ENCODE measurements at places on chromosomes 7 and 10.

DNA sequence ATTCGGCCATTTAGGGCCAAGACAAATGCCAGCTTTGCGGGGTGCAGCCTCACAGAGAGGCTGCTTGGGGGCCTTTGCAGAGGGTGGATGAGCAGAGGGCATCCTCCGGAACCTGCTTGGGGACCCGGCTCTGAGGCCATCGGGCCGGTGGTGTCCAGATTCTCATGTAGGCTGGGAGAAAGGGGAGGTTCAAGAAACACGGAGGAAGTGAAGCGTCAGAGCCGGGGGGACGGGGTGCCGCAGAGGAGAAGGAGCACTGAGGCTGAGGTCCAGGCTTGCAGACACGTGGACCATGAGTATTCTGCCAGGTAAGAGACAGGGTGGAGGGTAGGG is 150.7 kb upstream of the SHH start:
- no peak for DNase-seq

- no peak for DNase-seq
These were observed 24.3 kb upstream of the PDZD8 start for GRCh38 chr10:117399341-117400196.

DNA sequence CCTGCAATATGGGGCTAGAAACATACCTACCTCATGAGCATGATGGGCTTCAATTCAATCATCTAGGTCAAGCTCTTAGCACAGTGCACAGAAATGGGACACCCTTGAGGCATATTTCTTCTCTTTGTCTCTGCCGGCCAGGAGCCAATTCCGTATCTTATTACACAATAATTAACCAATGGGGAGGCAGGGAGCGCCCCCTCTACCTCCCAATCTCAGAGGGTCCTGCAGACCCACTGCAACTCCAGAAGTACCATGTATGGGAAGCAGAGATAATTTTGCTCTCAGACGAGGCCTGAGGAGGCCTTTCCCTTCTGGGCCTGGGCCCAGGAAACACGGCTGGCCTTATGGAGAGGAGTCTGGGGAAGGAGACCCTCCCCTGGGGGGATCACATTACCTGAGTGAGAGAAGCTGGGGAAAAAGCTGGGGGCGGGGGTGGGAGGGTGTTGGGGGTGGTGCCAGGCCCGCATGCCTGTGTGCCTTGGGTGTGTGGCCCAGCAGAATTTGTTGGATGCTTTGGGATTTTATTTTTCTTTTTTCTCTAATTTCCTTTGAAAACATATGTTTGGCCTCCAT is 155.5 kb downstream of the UBE2H start:
- DNase-seq = no peak

- no peak for DNase-seq
These were observed 68.5 kb downstream of the RSU1 start for GRCh38 chr10:16748749-16749148.

DNA sequence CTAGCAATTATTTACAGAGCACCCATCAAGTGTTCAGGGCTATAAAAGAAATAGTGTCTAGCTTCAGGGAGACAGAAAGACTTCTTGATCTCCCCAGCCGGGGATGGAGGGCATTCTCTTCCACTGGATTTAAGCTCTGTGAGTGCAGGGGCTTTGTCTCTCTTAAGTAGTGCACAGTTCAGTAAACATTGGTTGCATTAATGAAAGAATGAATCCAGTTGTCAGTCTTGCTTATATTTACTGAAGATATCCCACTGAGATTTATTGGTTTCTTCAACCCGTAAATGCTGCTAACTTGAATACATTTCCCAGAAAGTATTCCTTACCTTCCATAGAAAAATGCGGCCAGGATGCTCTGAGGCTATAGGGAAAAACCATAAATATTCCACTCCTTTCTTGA is 41.9 kb downstream of the AUTS2 start:
- no peak for DNase-seq

GRCh38 chr7:29300026-29300480 is 105.5 kb downstream of the CHN2 start:
- DNase-seq = no peak

- no peak for DNase-seq
These were observed 343.9 kb downstream of the SORCS1 start for GRCh38 chr10:106820579-106820978.

DNA sequence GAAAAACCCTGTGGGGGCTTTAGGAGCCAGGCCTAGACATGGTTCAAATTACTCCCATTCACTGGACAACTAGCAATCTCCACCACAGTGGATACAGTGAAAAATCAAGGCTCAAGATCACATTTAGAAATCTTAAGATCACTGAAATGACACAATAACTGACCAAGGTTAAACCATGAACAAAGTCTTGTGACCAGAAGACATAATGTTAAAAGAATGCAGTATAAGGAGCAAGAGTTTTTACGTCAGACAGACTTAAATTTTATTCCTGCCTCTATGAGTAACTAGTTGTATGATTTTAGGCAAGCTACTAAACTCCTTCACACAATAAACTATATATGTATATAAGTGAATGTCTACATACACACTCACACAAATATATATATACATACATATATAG is 68.5 kb downstream of the MICU1 start:
- no peak for DNase-seq

DNA sequence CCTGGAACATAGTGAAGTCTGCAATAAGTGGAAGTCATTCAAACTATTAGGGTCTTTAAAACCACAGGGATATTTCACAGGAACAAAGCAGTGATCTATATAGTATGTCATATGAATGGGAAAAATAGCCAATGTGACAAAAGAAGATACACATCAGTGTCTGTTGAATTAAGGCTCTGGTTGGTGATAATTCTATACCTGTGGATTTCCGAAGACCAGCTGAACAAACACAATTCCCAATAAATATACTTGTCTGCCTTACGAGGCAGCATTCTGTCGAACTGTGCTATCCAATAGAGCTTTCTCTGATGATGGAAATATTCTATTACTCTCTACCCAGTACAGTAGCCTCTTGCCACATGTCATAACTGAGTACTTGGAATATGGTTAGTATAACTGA is 55.9 kb upstream of the CAV2 start:
- no peak for DNase-seq

DNA sequence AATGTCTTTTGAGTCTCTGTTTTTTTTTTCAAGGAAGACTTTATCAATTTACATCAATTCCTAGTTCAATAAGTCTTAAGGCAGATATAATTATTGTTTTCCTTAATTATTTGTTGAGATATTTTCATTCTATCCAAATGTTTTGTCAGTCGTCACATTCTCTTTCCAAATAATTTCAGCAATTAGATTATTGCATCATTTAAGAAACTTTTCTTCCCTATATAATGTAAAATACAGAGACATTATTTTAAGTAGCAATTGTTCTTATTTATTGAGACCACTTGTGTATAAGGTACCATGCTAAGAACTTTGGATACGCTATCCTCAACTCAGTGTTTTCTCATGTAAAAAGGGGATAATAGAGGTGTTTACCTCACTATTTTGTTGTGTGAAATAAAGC is 38.1 kb upstream of the GNAT3 start:
- DNase-seq = no peak

DNA sequence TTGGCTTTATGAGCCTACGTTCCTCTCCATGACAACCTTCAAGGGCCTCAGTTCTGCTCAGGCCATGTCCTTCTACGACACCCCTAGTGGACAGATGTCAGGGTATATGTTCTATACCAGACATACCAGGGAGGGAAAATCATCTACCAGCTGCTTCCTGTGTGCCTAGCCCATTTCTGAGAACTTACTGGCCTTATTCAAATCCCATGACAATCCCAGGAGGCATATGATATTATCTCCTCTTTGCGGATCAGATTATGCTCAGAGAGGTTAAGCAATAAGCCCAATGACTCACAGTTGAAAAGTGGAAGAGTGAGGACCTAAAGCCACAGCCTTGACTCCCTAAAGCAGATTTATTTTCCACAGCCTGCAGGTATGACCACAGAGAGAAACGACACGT is 139.3 kb downstream of the GLI3 start:
- no peak for DNase-seq

GRCh38 chr7:79452032-79452494 is 1.4 kb downstream of the MAGI2 start:
- DNase-seq = no peak

DNA sequence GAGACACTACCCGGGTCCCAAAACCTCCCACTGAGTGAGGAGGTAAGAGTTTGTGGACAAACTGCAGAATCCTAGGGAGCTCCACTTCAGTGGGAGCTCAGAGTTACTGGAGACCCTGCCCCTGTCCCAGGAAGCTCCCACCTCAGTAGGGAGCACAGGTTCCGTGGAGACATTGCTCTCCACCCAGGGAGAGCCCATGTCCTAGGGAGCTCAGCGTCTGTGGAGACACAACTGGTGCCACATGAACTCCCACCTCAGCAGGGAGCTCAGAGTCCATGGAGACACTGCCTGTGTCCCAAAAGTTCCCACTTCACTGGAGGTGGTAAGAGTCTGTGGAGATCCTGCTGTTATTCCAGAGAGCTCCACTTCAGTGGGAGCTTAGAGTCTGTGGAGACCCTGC is 6.3 kb downstream of the MYO1G start:
- DNase-seq = no peak

DNA sequence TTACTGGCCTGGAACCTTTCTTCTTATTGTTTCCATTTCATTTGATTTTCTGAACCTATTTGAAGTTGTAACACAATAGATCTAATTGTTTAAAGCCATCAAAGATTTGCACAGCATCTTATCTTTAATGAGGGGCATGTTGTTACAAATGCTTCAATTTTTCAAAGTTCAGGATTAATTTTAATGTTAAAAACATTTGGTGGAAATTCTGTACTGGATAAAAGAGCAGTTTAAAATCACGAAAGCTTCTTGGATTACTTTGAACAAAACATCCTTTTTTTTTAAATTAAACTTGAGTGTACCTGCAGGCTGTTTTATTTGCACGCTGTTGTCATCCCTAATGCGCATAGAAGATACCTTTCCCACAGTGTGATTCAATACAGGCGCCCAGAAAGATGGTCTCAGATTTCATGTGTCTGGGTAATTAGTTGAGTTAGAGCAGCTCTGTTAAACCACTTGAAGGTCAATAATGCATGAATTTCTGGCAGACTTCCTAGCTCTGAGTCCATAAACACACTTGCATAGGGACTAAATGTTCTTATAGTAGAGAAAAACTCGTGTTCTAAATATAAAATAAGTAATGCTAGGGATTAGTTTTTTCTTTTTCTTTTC is 29.3 kb upstream of the DDX50 start:
- DNase-seq = no peak

GRCh38 chr7:92057375-92057774 is 76.9 kb downstream of the CYP51A1 start:
- no peak for DNase-seq

DNA sequence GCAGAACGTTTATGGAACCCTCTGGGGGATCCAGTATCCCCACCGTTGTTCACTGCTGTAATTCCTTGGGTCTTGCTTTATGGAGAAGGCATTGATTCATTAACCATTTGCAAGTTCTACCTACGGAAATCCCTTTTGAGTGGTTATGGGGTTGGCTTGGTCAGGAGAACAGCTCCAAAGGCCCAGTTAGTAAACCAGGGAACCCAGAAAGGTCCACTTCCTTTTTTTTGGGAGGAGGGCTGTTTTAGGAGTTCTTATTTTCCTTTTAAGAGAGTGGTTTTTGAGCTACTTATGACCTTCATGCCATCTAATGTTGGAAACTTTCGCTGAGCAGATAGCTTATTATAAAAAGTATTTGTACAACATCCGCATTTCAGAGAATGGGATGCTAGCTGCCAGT is 1.3 kb downstream of the POR start:
- no peak for DNase-seq

DNA sequence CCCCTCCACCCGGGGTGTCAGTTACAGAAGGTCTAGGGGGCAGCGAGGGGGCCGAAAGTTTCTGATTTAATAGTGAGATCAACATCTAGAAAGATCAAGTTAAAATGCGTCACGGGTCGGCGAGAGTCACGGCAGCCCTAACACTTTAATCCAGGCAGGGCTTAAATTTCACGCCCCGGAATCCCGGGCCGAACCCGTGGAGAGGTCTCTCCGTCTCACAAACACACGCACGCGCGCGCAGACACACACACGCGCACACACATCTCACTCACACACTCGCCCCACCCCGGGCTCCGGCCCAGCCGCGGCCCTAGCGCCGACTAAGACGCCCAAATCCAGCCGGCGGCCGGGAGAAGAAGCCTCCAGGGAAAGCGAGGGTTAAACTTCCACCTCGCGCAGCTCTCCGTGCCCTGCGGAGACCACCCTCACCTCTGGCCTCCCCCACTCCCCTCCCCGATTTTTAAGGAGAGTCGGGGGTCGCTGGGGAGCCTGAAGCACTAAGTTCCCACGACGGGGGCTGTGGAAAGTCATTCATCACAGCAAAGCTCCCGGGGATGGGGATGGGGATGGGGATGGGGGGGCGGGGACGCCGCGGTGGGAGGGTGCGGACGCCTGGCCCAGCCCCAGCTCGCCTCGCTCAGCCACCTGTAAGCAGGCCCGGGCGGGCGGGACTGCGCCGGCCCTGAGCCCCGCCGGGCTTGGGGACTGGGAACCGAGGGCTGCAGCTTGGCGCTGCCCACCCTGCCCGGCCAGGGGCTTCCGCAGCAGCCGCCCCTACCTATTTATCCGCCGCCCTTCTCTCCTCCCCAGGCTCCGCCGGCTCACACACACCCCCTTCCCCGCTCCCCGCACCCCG is 1.6 kb downstream of the PDGFA start:
- no peak for DNase-seq

- no peak for DNase-seq
These were observed 3.9 kb downstream of the FAM20C start for GRCh38 chr7:196283-196682.

GRCh38 chr7:14069961-14070360 is 80.5 kb upstream of the ETV1 start:
- DNase-seq = no peak

DNA sequence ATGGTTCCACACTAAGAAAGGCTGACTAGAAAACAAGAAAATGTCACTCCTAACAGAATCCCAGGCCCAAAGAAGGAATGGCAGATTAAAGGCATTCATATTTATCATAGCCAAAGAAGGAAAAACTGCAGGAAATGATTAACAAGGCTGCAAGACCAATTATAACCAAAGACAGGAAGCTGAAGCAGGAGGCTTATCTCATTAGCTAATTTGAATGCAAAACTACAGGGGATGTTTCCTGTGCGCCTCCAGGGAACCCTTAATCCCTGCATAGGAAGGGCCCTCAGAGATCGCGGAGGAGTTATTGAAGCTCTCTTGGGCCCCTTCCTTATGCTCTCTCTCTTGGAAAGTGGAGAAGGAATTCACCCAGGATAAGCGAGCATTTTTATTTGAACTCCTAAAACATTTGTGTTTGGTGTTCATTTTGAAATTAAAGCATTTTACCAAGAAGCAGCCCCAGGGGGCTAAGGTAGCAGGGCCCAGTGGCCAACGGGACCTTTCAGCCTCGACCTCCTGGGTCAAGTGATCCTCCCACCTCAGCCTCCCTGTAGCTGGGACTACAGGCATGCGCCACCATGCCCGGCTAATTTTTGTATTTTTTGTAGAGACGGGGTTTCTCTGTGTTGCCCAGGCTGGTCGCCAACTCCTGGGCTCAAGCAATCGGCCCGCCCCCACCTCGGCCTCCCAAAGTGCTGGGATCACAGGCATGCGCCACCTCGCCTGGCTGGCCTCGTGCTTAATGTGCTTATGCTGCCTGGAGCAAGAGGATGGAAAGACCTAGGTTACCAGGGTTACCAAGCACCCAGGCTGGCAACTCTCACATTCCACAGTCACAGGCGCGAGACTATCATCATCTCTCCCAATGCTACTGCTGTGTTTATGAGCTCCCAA is 24.1 kb upstream of the PROSER2 start:
- DNase-seq = no peak

GRCh38 chr7:2038931-2039728 is 193.6 kb downstream of the MAD1L1 start:
- DNase-seq = no peak

Measured in stimulated activated CD4-positive, alpha-beta T cell treated with anti-CD3 and anti-CD28 coated beads, TNF-alpha, amount 100 ng/mL, for 24 hours (primary cell).